Right hindlimb (tissue), 1 donor: ENCODE measurements at places on chromosomes 12 and 14.

DNA sequence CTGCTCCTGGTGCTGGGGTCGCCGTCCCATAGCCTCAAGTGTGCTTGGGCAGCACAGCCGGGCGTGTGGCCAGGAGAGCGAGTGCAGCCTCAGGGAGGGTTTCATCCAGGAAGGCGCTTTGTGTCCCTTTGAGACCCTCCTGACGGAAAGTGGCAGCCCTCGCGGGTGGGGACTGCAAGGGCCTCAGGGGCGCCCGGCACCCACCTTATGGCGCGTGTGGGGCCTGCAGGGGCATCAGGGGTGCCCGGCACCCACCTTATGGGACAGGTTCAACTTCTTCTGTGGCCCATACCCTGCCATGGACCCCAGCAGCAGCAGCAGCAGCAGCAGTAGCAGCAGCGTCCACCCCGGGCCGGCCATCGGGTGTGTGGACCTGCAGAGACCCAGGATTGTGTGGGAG lies 4.5 kb downstream of the LRCOL1 start:
- no peak for DNase-seq

DNA sequence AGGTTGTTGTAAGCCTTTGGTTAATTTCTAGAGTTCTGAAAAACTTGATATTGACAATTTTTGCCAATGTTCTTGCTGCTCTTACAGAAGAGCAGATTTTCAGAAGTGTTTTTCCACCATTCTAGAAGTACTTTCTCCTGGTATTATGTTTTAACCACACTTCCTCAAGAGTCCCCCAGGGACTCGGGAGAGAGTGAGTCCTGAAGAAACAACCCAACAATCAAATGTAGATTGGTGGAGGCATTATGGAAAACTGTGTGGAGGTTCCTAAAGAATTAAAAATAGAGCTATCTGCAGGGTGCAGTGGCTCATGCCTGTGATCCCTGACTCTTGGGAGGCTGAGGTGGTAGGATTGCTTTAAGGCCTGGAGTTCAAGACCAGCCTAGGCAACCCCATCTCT lies 26.7 kb downstream of the OR10P1 start:
- no peak for DNase-seq

- peak; percentile 80 for DNase-seq
Measured at GRCh38 chr12:53938326-53939140, at the start of gene HOXC13. Gene HOXC13 (plus strand): TSS chr12:53938831. CDS start chr12:53938907, 76 bp downstream.

DNA sequence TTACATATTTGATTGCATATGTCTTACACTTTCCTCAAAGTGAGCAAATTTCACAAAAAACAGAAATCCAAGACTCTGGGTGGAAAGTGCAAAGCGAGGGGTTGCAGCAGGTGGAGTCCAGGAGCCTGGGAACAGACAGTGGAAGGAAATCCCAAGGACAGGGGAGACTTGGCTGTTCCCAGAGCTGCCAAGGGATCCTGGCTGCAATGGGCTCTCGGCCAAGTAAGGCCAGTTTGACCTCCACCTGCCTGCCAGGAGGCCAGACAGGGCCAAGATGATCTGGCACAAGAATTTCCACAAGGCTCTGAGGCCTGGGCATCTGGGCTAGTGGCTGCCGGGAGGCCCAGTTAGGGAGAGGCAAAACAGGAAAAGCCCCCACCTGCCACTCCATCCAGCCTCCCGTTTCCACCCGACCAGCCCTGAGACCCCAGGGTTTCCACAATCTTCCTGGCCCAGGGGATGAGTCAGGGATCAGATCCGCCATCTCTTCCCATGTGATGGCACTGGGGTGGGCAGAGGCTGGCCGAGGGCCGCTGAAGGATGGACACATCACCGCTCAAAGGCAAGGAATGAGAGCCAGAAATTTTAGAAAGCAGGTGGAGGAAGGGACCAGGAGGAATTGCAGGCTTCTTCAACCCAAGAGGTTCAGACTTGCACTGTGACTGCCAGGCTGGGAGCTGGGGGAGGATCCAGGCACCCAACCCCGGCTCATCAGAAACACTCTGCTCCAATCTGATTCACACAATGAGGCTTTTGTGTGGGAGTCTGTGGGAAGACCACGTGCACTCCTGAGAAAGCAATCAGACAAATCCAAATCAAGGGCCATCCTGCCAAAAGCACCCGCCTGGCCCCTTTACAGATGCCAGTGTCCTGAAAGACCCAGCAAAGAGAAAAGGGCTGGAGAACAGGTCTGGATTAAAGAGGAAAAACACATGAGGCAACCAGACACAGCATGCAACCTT lies 16.3 kb downstream of the SCARB1 start:
- no peak for DNase-seq

- peak; percentile 60 for DNase-seq
Measured at GRCh38 chr14:102694530-102695166, 82.6 kb upstream of the TRAF3 start.

- DNase-seq = no peak
Measured at GRCh38 chr12:119710374-119710964, 42.5 kb downstream of the PRKAB1 start.

- no peak for DNase-seq
Measured at GRCh38 chr14:69612783-69613130, 1.4 kb downstream of the SUSD6 start.
